ENCODE measurements at places on chromosomes 7 and 10.

DNA sequence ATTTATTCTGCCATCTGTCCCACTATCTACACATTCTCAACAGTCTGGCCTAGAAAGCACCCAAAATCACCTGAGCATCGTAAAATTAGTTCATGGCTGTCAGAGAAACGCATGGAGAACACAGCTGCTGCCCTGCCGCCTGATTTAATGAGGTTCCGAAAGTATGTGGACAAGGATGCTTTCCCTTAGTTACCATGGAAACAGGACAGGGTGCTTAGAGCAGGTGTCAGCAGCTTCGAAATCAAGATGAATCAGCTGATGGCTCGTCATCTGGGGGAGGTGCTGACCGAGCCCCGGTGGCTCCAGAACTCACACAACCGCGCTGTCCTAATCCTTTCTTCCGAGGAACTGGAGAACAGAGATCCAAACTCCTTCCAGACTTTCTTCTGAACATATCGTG is 151.5 kb downstream of the TEX36 start:
- no peak for DNase-seq

GRCh38 chr7:75888464-75889222 is 9.8 kb downstream of the RHBDD2 start:
- no peak for DNase-seq

- no peak for DNase-seq
These were observed 111.8 kb downstream of the HIP1 start for GRCh38 chr7:75626954-75627353.

DNA sequence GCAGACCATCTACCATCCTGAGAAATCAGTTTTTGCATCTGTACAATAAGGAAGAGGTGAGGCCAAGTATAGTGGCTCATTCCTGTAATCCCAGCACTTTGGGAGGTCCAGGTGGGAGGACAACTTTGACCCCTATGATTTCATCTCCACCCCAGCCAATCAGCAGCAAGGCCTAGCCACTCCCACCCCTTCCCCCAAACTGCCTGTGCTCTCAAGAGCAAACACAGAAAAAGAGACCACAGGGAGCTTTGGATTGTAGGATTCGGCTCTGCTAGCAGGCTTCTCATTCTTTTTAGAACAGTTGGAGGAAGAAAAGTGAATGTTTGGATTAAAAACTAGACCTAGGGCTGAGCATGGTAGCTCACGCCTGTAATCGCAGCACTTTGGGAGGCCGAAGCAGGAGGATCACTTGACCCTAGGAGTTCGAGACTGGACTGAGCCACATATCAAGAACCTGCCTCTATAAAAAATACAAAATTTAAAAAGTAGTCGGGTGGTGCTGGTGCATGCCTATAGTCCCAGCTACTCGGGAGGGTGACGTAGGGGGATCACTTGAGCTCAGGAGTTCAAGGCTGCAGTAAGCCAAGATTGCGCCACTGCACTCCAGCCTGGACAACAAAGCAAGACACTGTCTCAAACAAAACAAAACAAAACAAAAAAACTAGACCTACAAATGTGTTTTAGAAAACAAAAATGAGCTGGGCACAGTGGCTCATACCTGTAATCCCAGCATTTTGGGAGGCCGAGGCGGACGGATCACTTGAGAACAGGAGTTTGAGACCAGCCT is 25.1 kb upstream of the PROSER2 start:
- no peak for DNase-seq

GRCh38 chr10:32400961-32401360 is 45.0 kb upstream of the CCDC7 start:
- no peak for DNase-seq

DNA sequence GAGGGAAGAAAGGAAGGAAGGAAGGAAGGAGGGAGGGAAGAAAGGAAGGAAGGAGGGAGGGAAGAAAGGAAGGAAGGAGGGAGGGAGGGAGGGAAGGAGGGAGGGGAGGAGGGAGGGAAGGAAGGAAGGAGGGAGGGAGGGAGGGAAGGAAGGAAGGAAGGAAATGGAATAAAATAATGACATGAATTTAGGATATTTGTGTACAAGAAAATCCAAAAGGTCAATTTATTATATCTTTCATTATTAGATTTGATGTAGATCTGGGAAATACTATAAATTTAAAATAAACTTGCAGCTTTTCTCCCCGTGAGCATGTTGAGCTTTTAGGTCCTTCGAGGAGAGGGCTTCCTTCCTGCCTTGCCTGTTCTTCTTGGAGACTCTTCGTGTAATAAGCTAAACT is 398.6 kb upstream of the NRP1 start:
- no peak for DNase-seq
